ENCODE measurements at places on chromosomes 12 and 14.
A peak's percentile ranks its signal among the peaks of the same experiment; 100 is the strongest.

DNA sequence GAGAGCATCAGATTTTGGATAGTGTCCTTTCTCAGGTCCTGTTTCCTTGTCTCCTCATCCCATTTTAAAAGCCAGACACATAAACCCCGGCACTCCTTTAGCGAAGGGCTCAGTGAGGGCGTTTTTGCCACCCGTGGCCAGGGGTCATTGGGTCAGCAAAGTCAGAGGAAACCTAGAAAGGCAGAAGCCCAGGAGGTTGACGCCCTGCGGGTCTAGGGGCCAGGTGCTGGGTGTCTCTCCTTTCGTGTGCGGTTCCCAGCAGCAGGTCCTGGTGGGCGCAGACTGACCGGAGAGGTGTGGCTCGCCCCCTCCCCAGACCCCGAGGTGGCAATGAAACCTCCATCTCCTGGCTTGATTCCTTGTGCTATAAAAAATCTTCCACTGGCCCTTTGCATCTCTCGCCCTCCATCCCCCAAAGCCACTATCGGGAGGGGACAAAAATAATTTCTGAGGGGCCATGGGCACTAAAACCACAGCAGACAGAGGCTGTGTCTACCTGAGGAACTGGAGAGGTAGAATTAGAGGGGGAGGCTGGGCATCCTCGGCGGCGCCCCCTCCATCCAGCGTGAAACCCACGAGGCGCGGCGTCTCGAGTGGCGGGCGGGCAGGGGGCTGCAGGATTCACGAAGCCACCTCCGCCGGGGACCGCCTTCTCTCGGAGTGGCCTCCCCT lies 858 bp upstream of the FRMD6 start:
- no peak for DNase-seq

DNA sequence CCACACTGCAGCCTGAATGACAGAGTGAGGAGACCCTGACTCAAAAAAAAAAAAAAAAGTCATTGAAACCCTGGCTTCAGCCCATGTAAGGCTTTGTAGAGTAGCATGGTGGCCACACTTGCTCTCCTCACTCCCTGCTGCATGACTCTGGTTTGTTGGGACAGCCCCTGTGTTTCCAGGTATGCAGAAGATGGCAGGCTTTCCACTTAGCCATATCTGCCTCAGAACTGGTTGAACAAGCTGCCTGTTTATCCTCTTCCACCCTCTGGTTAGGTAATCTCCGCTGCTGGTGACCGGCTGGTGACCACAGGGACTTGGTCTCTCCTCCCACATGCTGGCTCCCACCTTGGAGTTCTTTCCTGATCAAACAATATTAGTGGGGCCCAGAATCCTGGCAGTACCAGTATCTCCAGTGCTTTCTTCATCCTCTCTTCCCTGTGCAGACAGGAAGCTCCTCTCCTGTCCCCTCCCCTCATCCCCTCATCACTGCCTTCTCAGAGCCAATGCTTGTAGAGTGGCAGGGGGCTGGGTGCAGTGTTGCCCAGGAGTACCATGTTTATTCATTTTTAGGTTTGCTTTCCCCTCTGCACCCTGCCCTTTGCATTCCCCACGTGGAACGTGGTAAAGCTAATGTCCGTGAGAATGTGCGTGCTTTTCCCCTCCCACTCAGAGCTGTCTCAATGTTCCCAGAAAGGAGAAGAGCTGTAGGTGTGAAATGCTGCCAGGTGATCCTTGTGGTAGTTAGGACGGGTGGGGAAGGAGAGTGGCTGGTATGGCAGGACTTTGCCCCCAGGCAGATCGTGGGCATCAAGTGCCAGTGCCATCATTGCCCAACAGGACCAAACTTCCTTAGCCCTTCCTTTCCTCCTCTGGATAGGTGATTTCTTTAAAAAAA lies 11.3 kb downstream of the ABHD12B start:
- no peak for DNase-seq

DNA sequence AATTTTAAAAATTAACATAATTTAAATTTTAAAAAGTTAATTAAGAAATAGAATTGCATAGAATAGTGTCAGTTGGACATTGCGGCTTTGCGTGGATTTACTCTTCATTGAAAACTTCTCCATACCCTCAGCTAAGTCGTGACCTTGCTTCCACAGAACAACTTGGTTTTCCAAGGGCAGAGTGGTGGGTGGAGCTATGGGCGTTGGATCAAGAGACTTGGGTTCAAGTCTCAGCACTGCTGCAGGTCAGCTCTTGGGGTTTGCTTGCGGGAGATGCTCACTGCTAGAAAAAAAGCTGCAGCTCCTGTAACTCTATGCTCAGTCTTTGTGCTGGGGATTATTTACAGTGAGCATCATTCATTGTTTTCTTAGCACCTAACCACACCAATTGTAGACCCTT lies 133.7 kb downstream of the PRIMA1 start:
- DNase-seq, result no peak

- DNase-seq, result peak; percentile 8
Observed at GRCh38 chr12:94100211-94100627, 48.2 kb upstream of the PLXNC1 start.

GRCh38 chr14:68843471-68844209 lies 50.8 kb upstream of the ZFP36L1 start:
- peak; percentile 68 for DNase-seq

GRCh38 chr14:63460680-63461369 lies 82.4 kb downstream of the PPP2R5E start:
- no peak for DNase-seq

- DNase-seq, result no peak
Observed at GRCh38 chr12:124898200-124898922, 16.1 kb downstream of the UBC start.

GRCh38 chr12:93689076-93689834 lies 12.1 kb downstream of the CRADD start:
- DNase-seq, result no peak

DNA sequence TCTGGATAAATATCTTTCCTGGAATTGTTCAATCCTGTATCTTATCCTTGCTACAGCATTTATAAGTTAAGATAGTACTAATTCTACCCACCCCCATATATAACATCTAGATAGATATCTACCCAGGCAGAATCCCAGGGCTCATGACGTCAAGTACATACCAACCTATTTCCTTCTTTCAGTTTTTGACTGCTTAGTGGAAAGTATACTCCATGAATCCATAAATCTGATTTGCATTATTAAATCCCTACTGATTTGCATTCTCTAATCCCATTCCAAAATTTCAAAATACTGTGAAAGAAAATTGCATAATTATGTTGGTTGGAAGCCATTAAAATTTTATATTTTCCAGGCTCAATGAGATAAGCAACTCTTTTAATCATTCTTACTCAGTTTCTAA lies 111.7 kb downstream of the KITLG start:
- DNase-seq, result no peak

DNA sequence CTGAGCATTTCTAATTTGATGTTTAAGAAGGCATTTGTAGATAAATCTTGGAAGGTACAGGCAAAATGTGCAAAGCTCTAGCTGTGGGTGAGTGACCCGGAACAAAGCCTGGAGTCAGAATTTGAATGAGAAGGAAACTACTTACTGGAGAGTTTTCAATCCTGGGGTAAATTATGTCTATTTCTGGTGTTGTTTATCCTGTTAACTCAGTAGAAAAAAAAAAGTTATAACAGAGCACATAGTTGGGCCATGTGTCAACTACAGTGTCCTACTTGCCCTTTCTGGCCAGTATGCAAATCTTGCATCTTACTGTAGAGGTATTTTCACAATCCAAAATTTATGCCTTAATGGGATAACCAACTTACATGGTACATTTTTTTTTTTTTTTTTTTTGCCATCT lies 182.3 kb downstream of the SYNE2 start:
- no peak for DNase-seq

DNA sequence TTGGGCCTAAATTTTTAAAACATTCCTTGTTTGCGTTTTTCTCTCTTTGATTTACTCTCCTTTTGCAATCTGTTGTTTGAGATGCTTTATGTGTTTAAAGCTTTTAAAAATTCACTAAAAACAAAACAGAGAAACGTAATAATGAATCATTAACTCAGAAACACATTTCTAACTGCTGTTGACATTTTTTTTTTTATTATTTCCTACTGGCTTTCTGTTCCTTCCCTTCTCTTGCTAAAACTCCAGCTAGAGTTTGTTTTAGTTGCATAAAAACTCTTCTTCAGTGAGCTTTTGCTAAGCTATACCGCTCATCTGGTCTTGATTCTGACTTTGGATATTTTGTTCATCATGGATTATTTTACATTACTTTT lies 29.0 kb upstream of the SRGAP1 start:
- no peak for DNase-seq

DNA sequence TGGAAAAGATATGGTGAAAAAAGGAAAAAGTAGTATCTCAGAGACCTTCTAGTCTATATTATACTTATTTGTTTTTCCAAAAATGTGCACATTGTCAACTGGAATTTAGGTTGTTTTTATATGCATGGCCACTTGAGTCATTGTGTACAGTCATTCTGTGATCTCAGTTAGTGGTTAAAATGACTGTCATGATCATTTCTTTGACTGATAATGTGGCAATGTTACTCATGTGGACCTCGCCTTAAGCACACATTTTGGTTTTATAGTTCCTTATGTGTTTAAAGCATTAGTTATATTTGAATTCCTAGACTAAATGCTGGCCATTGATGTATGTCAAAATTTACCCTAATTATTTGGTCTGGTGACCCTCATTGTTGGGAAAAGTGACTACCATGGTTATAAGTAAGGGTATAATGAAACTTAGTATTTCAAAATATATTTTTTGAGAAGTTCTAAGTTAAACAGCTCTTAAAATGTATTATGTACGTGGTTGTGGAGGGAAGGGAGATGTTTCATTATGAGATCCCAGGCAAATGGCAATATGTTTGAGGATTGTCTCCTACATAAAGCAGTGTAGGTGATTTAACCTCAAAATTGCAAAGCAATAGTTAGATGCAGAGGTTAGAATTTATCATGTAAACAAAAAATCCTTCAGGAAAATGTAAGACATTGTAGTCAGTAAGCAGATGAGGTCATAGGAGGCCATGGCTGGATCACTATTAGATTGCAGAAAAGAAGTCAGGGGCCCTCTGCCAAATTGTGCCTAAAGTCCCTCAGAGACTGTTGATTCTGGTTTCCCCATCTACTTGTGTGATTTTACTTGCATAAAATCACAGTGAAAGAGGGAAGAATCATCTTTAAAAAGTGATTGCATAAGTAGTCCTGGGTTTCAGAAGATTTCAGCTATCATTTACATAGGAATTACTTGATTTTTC lies 17.5 kb downstream of the PNMA1 start:
- DNase-seq, result no peak

DNA sequence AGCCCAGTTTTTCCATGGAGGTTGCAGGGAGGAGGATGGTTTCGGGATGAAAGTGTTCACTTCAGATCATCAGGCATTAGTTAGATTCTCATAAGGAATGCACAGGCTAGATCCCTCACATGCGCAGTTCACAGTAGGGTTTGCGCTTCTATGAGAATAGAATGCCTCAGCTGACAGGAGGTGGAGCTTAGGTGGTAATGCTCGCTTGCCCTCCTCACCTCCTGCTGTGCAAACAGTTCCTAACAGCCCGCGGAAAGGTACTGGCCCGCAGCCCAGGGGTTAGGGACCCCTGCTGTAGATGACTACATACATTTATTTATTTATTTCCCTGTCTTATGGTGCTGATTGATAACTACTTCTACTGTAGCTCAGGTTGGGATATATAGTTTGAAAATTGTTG lies 93.2 kb downstream of the FBXO33 start:
- no peak for DNase-seq

DNA sequence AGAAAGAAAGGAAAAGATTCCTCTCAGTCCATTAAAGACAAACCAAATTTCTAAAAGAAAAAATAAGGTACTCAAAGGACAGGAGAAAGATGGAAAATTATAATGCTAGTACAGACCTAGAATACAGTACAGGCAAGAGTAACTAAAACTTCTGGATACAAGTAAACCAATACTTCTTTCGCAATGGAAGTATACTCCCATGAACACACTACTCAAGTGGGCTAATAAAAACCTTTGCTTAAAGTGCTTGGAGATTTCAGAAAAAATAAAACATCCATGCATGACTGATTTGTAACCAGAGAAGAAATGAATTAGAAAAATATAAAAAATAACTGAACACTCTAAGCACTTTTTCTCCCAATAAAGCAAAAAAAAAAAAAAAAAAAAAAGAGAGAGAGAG lies 3.5 kb downstream of the ZBTB25 start:
- DNase-seq, result peak; percentile 21

- DNase-seq, result peak; percentile 98
Observed at GRCh38 chr14:76920331-76921087, 94.3 kb downstream of the LRRC74A start.

DNA sequence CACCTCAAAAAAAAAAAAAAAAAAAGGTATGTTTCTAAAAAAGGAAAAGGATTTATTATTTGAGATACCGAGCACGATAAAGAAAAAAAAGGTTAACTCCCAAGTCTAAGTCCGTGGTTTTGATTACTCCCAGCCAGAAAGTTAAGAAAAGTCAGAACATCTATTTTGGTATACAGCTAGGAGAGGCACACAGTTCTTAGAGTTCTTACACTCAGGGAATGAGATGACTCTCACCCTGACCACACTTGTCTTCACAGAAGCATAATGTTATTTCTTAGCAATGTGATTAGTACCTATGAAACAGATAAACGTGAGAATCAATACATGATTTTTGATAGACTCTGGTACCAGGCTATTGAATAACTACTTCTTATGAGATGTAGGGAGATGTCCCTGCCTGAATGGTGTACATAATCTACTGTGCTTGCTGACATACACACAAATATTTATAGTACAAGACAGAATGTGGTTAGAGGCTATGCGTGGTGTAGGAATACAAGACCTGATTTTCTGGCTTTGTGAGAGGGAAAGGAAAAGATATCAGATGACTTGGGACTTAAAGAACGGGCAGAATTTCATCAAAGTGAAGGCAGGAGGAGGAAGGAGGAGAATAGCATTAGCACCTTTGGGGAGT lies 31.6 kb downstream of the LIMA1 start:
- DNase-seq, result no peak

GRCh38 chr12:75190846-75191245 lies 18.8 kb downstream of the KCNC2 start:
- no peak for DNase-seq

DNA sequence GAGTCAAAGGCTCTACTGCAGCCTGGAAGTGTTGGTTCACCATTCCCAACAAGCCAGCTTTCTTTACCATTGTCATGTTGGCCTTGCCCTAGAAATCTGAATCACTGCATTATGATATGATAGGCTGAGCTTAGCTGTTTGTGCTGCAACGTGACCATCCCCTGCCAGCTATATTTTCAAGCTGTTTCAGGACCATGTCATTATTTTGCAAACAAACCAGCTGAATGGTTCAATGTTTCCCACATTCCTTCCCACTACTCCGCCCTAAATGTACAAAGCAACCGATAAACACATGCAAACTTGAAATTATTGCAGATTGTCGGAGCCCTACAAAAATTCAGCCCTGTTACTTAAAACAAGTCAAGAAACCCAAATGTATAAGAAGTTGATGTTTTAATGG lies 136.1 kb downstream of the KICS2 start:
- no peak for DNase-seq

DNA sequence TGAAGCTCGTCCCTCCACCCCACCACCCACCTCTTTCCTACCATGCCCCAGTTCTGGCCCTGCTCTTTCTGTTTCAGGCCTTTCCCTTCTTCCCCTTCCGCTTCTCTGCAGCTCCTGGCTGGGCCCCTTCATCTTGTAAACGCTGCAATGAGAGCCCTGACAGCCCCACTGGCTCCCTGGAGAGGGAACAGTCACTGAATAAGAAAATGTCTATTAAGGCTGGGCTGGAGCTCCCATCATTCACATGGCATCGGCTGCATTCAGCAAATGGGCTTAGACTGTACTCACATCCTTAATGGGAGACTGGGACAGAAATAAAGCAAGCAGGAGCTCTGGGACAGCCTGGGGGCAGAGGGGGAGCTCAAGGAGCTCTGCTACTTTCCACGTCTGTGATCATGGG lies 45.2 kb upstream of the TUNAR start:
- no peak for DNase-seq

GRCh38 chr14:38065106-38065762 lies 142.5 kb upstream of the SSTR1 start:
- no peak for DNase-seq

GRCh38 chr14:30223385-30223785 lies 295.7 kb upstream of the PRKD1 start:
- DNase-seq, result peak; percentile 69
